ENCODE measurements at places on chromosomes 7 and 10.

GRCh38 chr7:6436385-6436685, 11.4 kb downstream of the DAGLB start:
- peak; percentile 28 for ATAC-seq

- ATAC-seq, result no peak
Measured at GRCh38 chr7:14765731-14766130, 136.8 kb downstream of the DGKB start.

- ATAC-seq, result no peak
Measured at GRCh38 chr7:120805636-120806388, 52.1 kb downstream of the TSPAN12 start.

GRCh38 chr10:92122941-92123450, 167.9 kb downstream of the CPEB3 start:
- no peak for ATAC-seq

GRCh38 chr7:137544453-137545058, 201.0 kb upstream of the PTN start:
- ATAC-seq, result no peak

- ATAC-seq, result no peak
Measured at GRCh38 chr7:131623154-131623553, 66.7 kb upstream of the PODXL start.

GRCh38 chr7:78769481-78770101, 683.9 kb downstream of the MAGI2 start:
- no peak for ATAC-seq

DNA sequence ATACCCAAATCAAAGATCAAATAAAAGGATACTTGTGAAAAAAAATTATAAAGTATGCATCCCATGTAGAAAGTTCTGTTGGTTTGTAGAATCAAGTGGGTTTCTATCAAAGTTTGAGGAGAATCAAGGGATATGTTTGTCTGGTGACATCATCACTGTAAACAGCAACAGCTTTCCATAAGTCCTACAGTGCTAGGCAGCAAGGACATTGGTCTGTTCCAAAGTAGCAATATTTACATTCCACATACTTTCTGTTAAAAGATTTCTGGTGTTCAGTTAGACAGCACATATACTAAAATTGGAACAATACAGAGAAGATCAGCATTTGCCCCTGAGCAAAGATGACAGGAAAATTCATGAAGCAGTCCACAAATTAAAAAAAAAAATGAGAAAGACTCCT, 683.9 kb downstream of the XPNPEP1 start:
- no peak for ATAC-seq

DNA sequence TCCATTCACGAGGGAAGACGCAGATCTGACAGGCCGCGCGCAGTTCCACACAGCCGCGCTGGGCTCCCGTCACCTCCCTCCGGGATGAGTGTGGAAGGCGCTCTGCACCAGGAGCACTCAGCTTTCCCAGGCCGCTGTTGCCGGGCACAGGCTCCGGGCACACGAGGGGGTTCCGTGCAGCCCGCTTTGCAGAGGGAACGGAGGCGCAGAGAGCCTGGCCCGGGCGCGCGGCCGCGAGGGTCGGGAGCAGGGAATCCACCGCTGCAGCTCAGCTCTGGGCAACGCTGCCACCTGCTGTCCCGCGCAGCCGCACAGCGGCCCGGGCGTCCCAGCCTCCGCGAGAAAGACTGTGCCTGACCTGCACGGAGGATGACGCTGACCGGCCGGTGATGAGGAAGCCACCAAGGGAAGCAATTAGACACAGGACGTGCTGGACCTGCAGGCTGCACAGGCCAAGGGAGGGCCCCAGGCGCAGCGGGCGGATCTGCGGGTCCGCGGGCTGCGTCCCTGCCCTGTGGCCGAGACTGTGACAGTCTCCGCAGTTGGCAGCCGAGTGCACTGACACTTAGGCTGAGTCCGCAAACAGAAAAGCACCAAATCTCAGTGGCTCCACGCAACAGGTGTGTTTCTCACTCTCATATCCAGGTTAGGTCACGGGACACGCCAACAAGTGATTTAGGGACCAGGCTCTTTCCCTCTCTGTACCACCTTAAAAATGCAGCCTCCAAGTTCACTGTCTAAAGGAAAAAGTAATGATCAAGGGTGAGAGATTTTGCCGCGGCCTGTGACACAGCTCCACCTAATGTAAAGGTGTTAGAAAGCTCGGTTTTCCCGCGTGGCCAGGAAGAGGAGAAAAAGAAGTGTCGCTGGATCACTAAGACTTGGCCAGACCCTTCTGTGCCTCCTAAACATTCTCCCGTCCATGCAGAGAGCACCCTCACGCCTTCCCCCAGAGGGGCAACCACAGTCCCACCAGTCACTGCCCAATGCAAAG, 94.5 kb downstream of the SEC61G start:
- ATAC-seq, result peak; percentile 52

GRCh38 chr7:118918556-118918955, 694.1 kb downstream of the ANKRD7 start:
- no peak for ATAC-seq

DNA sequence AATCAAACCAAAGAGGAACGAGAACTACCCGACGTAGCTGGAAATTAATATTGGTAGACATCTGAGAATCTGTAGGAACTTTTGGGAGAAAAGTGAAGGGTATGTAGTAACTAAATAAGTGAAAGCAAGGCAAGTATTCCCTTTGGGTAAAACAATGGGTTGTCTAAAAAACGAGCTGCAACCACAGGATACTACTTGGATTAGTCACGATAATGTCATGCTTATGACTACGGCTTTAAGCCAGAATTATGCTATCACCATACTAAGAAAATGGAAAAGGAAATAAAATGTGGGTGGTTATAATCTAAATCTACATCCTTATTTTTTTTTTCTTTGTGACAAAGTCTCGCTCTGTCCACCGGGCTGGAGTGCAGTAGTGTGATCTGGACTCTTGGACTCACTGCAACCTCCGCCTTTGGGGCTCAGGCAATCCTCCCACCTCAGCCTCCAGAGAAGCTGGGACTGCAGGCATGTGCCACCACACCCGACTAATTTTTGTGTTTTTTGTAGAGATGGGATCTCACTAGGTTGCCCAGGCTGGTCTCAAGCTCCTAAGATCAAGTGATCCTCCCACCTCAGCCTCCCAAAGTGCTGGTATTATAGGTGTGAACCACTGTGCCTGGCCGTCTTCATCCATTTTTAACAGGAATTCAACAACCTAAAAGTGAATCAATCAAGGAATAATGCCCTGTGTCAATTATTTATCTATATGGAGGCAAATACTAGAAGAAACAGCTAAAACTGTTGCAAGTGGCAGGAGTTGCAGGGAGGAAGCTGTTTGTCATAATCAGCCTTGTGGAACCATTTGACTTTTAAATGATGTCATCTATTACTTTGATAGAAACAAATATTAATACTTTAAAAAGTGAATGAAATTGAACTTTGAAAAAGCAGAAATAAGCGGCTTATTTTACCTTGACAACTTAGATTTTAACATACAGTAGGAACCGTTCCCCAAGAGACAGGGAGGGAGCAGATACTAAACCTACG, 189.3 kb downstream of the PRPF18 start:
- ATAC-seq, result no peak

DNA sequence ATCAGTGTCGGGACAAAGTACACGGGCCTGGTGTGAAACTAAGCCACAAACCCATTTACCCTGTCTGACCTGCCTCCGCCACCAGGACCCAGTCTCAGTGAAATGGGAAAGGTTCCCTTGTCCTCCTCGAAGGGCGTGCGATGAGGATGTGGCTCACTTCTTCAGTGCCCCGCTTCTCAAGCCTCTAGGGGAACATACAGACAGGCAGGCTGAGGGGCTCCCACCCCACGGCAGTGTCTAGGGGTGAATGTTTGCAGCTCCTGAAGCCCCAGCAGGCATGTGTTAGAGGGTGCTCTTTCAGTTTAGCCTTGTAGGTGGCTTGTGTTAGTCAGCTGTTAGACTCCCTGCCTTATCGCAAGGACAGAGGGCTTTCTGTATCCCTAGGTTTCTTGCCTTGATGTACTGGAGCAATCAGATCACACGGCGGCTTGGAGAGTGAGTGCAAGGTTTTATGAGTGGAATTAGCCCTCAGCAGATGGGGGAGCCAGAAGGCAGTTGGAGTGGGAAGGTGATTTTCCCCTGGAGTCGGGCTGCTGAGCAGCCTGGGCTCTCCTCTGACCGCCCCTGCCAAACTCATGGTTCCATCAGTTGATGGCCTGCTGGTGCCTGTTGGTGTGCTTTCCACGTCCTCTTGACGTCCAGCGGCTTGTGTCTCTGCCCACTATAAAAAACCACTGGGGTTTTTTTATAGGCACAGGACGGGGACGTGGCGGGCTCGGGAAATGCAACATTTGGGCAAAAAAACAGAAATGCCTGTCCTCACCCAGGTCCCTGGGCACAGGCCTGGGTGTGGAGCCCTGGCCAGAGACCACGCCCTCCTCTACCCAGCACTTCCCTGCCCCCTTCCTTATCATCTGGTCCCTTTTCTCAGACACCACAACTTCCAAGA, 759 bp downstream of the NUDT1 start:
- peak; percentile 50 for ATAC-seq

DNA sequence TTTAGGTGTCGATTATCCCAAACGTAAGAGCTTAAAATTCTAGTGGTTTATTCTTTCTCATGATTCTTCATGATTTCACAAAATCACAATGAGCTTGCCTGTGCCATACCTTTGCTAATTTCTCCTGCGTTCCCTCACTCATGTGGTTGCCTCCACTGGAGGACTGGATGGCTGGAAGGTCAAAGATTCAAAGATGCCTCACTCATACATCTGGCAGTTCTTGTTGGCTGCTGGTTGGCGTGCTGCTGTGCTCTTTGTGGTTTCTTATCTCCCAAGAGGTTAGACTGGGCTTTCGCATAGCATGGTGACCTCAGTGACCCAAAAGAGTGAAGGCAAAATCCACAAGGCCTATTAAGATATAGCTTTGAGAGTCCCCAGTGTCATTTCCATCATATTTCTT, 877.6 kb upstream of the AUTS2 start:
- ATAC-seq, result no peak

- ATAC-seq, result no peak
Measured at GRCh38 chr7:1152492-1152891, 7.5 kb downstream of the ZFAND2A start.

DNA sequence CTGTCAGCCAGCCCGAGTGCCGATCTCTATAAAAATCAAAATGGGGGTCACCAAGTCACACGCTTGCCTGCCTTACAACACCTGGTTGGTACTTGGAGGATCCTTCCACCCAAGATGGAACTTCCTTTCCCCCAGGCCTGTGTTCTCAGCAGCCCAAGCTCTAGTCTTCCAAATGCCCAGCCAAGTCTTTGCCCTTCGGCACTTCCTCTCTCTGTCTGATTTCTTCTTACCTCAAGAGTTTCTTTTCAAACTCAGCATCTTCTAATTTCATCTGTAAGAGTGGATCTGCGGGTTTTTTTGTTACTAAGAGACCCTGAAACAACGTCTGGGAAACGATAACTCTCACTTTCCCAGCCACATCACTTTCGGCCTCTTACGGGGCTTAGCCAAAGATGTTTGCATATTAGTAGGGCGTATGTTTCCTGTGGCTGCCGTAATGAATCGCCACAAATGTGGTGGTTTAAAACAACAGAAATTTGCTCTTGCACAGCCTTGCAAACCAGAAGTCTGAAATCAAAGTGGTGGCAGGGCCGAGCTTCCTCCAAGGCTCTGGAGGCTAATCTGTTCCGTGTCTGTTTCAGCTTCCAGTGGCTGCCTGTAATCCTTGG, 219.9 kb downstream of the TCF7L2 start:
- peak; percentile 68 for ATAC-seq

DNA sequence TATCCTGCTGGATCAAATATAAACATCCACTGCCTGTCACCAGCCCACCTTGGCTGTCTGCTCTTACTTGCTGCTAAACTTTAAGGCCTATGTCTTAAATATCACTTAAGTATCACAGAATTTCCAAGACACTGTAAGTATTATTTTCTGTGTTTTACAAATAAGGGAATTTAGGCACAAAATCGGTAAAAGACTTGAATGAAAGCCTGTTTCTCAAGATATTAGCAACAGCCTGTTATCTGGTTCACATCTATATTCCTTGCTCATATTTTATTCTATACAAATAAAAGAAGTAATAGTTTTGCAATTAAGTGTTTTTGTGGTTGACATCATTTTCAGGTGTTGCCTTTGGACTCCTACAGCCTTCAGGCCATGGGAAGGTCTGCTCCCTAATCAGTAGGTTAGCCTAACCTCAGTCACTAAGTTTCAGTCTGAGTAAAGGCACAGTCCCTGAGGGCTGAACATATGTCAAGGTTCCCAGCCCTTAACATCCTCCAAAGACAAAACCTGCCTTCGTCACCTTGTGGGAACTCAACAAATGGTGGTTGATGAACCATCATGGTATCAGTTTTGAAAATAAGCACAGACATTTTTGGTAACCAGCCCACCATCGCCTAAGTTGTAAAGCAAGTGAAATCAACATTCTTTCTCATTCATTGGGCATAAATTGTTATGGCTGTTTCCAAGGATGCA, 127.1 kb downstream of the CREB5 start:
- no peak for ATAC-seq

DNA sequence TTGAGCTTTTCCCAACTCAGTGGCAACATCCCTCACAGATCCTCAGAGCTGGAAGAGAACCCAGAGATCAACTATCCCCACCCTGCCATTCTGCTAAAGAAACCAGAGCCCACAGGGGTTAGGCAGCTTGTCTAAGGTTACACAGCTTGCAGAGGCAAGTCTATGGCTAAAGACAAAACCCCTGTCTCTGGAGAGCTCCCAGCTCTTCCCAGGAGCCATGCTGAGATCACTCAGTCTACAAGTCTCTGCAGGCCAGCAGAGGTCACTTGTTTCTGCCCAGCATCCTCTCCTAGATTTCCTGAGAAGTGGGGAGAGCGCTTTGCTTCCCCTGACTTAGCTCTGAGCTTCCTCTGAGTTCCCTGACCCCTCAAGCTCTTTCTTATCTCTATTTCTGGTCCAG, 28.5 kb upstream of the LOXL4 start:
- no peak for ATAC-seq

DNA sequence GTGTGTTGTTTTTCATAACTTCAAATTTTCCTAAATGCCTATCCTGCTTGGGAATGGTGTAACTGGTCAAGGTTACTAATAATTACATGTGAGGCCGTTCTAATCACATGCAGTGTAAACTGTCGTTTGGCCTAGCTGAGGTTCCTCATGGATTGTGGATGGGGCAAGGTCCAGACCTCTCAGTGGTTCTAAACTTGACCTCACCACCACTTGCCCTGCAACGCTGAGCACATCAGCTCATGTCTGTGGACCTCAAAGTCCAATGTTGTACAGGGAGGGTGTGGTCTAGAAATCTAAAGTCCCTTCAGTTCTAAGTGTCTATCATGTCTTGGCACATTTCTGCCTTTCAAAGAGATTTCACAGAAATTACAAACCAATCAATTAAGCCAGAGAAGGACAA, 15.6 kb downstream of the RBP3 start:
- ATAC-seq, result no peak

GRCh38 chr7:92769394-92769699, 67.0 kb downstream of the CDK6 start:
- ATAC-seq, result peak; percentile 19

GRCh38 chr10:11849911-11850310, 26.8 kb downstream of the PROSER2 start:
- no peak for ATAC-seq

- ATAC-seq, result no peak
Measured at GRCh38 chr10:127485153-127485857, 63.8 kb upstream of the NPS start.

GRCh38 chr7:49060743-49061142, 136.4 kb downstream of the CDC14C start:
- no peak for ATAC-seq

GRCh38 chr10:100519311-100520051, at the start of gene SEC31B:
TSS of gene SEC31B (minus strand) at chr10:100519861. CDS start at chr10:100516952, 2,909 bp downstream.
- ATAC-seq, result no peak

- no peak for ATAC-seq
Measured at GRCh38 chr10:118670472-118671124, 75.2 kb upstream of the PRLHR start.

- no peak for ATAC-seq
Measured at GRCh38 chr7:108094933-108095710, 35.0 kb downstream of the LAMB4 start.

Measured in activated T-helper 17 cell treated with anti-CD3 and anti-CD28 coated beads, Interleukin-2, amount 50 U/mL, for 72 hours (primary cell).